Cardiac fibroblast (primary cell): ENCODE measurements at places on chromosomes 13 and 19.

- no peak for DNase-seq
These were observed 540.8 kb downstream of the OLFM4 start for GRCh38 chr13:53569453-53569852.

DNA sequence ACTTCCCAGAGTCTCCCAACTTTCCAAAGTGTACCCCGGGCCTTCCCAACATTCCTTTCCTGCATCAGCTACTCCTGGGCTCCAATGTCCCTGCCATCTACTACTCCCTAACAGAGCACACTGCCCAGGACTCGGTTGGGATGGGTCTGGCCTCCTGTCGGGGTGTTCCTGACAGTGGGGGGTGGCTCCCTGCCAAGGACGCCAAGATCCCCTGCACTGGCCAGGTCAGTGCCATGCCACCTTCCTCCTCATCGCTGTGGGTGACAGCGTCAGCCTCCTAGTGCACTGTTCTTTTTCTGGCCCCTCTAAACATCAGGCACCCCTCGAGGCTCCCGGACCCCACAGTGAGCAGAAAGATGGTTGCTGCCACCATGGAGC is 13.8 kb downstream of the EPS15L1 start:
- no peak for DNase-seq

- DNase-seq: peak; percentile 15
These were observed 55.2 kb downstream of the SOX21 start for GRCh38 chr13:94657167-94657566.

GRCh38 chr19:41753936-41754529 is 1.3 kb upstream of the CEACAM6 start:
- DNase-seq: peak; percentile 28

GRCh38 chr13:100439247-100439970 is 149.2 kb downstream of the GGACT start:
- no peak for DNase-seq

DNA sequence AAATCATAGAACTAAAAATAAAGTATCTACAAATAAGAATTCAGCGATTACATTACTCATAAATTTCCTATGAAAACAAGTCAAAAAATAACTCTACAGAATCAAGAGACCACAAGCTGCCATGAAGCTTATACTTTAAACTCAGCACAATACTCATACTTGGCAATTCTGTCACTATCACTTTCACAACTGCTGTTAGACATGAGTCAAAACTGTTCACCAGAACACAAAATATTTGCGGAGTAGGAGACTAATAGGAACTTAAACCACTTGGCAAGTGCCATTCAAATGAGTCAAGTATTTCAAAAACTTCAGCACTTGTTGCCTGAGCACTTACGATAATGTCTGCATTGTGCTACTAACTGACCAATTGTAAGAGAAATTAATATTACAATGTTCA is 387.8 kb upstream of the GPC6 start:
- DNase-seq: peak; percentile 93

DNA sequence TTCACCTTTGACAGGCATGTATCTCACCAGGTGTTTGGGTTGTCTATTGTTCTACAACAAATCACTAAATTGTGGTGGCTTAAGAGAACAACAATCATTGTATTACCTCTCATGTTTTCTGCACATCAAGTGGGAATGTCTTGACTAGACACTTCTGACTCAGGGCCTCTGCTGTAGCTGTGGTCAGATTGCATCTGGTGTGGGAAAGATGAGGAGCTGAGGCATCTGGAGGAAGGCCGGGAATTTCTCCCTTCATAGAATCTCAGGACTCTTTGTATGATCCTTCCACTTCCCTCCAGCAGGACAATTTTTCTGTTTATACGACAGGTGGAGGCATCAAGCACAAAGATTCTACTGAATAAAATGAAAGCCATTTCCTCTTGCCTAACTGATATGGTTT is 511.8 kb upstream of the NBEA start:
- no peak for DNase-seq

- DNase-seq: no peak
These were observed 1.9 kb upstream of the SELENOW start for GRCh38 chr19:47776568-47776967.

GRCh38 chr19:6744381-6745301 is 5.2 kb downstream of the TRIP10 start:
- DNase-seq: peak; percentile 91

DNA sequence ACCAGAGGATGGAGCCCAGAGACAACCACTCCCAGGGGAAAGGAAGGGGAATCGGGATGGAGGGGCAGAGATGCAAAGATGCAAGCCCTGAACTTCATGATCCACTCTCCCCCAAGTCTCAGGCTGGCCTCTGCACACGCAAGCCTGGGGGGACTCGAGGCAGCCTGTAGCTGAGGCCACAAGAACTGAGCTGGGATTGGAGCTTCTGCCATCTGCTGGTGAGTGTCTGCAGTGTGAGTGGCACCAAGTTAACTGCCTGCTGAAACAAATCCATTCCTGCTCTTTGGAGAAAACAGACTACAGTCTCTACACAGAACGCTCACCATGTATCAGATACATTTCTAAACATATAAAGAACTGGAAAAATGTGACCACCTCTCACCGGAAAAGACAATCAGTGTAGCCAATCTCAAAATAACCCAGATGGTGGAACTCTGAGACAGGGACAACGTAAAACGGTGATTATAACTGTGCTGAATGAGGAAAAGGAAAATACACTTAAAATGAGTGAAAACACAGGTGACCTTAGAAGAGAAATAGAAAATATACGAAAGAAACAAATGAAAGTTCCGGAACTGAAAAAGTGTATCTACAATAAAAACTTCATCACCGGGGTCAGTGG is 62.1 kb downstream of the KLF2 start:
- DNase-seq: peak; percentile 69

- no peak for DNase-seq
These were observed 41.9 kb downstream of the NAXD start for GRCh38 chr13:110657196-110657595.

- DNase-seq: peak; percentile 97
These were observed at the start of gene ZNF841 for GRCh38 chr19:52095172-52096014. TSS of gene ZNF841 (minus strand) at chr19:52095765. CDS start at chr19:52084801, 10,964 bp downstream.

GRCh38 chr13:85536706-85537105 is 262.5 kb downstream of the SLITRK6 start:
- DNase-seq: no peak

DNA sequence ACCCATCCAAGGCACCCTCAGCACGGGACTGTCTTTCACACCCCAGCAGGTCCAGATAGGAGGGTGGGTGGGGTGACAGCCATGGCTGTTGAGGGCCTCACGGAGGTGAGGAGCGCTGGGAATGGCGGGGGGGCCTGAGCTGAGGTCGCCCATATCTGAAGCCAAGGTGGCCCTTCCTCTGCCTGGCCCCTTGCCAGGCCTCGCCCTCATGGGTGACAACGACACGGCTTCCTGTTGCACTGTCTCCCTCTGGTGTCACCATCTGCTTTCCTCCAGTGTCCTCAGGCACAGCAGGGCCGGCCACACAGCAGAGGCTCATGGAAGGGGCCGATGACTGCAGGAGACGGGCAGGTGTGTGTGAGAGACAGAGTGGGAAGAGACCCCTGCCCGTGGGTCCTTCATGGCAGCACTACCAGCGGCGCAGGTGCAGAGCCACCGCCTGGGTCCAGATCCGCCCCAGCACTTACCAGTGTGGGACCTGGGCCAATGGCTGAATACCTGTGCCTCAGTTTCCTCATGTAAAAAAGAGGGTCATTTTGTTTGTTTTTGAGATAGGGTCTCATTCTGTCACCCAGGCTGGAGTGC is 8.1 kb upstream of the NKPD1 start:
- DNase-seq: no peak

GRCh38 chr19:32717496-32717895 is 2.1 kb upstream of the TDRD12 start:
- DNase-seq: no peak

DNA sequence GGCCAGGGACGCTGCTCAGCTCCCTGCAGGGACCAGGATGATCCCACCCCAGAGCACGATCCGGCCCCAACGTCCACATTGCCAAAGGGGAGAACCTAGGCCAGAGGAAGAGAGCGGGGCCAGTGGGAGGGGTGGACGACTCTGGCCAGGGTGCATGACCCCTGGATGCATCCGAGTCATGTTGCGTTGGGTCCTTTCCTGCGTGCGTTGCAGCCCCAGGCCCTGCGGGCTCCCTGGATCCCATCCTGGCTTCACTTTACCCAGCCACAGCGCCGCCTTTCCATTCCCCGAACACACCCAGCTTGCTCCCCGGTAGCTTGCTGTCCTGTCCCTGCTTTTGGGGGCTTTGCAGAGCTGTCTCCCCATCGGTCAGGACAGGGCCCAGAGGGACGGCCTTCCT is 10.5 kb downstream of the PLIN4 start:
- DNase-seq: no peak

- DNase-seq: peak; percentile 18
These were observed 27.7 kb upstream of the FAM216B start for GRCh38 chr13:42753697-42754096.

DNA sequence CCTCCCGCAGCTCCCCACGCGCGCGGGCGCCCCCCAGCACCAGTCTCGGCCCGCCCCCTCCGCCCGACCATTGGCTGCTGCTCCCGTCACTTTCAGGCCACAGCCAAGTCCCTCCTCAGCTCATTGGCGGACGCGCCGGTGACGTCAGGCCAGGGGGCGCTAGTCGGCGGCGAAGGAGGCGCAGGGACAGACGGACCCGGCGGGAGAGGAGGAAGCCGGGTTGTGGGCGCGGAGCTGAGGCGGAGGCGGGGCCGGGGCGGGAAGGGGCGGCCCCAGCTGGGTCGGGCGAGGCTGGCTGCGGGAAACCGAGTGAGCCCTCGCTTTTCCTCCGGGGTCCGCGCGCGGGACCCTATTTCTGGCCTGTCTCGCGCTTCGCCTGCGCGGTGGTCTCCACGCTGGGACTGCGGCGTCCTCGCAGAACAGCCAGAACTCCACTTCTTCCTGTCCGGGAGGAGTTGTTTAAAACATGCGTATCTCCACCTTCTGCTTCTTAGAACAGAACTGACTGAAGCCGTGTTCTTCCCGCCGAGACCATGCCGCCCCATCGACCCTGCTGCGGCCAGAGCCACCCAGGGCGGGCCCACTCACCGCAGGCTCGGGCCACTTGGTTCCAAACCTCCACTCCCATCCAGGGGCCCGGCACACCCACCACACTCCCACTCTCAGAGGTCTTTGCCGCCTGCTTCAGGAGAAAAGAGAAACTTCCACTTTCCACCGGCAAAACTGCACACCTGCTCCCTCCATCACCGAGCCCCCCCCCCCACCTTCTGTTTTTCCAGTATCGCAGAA is 471 bp upstream of the TMTC4 start:
- DNase-seq: peak; percentile 97

DNA sequence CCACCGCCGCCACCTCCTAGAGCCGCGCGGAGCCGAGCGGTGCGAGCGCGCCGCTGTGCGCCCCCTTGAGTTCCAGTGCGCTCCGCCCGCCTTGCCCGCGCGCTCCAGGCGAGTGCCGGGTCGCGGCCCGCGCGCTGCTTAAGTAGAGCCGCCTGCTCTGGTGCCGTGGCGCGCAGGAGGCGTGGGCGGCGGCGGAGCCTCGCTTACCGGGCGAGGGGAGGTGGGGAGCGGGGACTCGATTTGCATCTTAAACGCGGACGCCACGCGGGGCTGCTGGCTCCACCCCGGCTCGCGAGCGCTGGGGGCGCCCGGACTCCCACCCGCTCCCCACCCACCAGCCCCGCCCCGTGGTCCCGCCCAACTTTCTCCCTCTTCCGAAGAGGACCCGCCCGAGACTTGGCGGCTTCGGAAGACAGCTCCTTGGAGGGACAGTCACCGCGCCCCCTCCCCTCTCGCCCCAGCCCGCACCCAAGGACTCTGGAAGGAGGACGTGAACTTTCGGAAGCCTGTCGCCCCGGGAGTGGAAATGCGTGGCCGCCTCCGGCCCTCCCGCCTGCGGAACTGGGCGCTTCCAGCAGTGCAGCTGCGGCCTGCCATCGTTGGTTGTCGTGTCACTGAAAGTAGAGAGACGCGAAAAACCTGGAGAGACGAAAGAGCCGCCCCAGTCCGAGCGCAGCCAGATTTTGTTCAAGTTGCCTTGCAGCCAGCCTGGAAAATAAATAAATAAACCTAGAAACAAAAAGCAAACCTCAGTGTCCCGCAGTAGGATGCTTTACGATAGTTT is at the start of gene KCTD12:
KCTD12 (minus strand) TSS at position 114 of the 784 bp plus-strand sequence. CDS start 257 bp downstream, outside the sequence.
- DNase-seq: peak; percentile 94

GRCh38 chr19:54439174-54439851 is 9.7 kb upstream of the LENG8 start:
- peak; percentile 37 for DNase-seq

GRCh38 chr19:2119921-2120785 is 23.4 kb downstream of the IZUMO4 start:
- no peak for DNase-seq

GRCh38 chr19:932648-933552 is 7.1 kb downstream of the ARID3A start:
- DNase-seq: peak; percentile 93

GRCh38 chr13:103030776-103031175 is 35.4 kb downstream of the SLC10A2 start:
- DNase-seq: no peak

DNA sequence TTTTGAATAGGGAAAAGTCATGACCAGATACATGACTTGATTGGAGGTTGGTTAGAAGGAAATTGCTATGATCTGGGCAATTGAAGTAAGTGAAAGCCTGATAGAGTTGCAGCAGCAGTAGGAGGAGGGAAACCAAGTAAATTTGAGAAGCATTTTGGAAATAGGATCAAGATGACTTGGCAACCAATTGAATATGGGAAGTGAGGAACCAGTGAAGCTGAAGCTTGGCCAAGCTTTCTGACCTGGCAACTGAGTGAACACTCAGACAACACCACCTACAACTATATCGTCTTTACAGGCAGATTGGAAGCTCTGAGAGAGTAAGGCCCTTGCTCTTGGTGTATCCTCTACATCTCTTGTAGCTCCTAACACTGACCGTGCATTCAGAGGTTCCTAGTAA is 16.2 kb upstream of the KATNAL1 start:
- no peak for DNase-seq

DNA sequence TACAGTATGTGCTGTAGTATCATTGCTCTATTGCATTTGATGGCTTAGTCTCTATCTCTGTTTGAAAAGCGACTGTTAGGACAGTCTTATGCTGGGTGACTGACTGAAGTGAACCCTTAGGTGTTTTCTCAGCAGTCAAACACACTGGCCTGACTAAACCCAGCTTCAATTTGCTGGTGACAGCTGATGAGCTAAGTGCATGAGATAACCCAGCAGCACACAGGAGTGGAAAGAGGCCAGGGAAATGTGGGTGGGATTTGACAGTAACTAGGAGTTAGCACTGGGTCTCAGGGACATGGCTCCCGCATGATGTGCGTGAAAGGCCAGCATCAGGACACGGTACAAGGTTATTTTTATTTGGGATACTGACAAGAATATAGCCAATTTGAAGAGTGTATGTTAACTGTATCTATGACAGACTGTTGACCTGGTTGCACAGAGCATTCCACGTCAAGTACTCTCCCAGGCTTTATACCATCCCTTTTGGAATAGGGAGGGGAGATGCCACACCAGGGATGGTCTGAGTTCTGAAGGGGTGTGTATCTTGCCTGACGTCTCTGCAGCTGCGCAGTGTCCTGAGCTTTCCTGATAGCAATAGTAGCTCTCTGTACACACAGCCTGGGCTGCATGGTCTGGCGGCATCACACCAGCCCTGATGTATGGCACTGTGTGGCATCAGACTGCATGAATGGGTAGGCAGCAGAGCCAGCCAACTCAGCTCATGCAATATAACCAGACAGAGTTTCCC is 144.8 kb downstream of the FLT1 start:
- no peak for DNase-seq
